SK-MEL-5 (cell line): ENCODE measurements at places on chromosomes 1 and 21. TPM values are rescaled to one million over a fixed set of nuclear protein-coding genes. Genes with fewer than 3 reads are reported as not detected.

HDGF gene
- total RNA-seq, result 189 and 191 TPM in 2 replicates

ZFP69 gene
- 4.0 and 5.7 TPM in 2 replicates for total RNA-seq

CAPN2 gene
- 75.9 and 76.0 TPM in 2 replicates for total RNA-seq

CHIT1 gene
- total RNA-seq, result not detected in 2 replicates

GJB5 gene
- total RNA-seq, result not detected in 2 replicates

AADACL3 gene
- not detected in 2 replicates for total RNA-seq

DNA sequence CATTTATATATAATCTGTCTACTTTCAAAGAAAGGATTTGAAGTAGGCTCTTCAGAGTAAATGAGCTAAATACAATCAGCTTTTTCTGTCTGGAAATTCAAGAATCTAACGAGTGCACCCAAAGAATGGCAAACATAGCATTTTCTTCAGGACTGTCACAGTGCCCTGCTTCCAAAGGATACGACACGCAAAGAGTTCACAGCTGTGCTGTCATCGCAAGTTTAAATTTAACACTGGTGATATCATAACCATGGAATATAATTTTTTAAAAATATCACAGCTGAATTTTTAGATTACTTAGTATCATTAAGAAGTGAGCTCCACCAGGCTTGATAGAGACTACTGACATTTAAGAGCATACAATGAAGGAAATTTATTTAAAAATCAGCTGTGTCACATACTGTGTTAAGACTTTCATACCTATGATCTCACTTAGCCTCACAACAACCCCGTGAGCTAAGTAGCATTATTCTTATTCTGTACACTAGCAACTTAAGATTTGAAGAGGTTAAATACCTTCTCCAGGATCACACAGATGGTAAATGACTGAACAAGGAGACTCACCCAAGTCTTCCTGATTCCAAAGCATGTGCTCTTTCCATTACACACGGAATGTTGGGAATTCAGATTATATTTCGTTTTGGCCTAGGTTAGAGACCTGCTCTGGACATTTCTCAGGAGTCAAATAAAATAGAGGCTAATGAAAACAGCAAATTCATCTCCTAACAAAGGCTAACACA, 46.2 kb upstream of the PRRX1 start:
- DNase-seq, result no peak

GRCh38 chr1:93113127-93113526, 34.0 kb downstream of the MTF2 start:
- DNase-seq, result no peak

DNA sequence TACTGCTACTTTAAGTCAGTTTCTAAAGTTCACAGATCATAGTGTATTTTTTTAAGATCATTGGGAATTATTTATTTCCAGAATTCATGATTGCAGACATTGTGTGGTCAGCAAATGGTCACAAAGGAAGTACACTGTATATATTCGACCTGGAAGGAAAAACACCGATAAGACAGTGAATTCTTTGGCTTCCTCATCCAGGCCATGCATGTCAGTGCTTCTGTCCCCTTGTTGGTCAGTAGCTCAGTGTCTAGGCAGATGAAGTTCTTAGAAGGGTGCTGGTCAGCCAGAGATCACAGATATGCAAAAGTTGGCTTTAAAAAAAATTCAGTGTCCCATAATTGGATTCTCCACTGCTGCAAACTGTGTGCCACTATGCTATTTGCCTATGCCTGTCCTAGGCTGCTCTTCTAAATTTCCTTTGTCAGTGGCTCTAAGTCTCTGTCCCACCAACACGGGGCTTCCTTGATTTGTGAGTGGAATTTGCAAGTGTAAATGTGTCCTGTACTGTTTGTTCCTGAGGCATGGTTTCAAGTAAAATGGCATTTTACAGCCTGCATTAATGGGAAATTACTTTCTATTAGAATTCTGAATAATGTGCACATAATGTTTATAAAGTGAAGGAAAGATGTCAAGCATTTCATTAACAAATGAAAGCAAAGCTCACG, 12.0 kb upstream of the VAMP4 start:
- DNase-seq, result no peak

DNA sequence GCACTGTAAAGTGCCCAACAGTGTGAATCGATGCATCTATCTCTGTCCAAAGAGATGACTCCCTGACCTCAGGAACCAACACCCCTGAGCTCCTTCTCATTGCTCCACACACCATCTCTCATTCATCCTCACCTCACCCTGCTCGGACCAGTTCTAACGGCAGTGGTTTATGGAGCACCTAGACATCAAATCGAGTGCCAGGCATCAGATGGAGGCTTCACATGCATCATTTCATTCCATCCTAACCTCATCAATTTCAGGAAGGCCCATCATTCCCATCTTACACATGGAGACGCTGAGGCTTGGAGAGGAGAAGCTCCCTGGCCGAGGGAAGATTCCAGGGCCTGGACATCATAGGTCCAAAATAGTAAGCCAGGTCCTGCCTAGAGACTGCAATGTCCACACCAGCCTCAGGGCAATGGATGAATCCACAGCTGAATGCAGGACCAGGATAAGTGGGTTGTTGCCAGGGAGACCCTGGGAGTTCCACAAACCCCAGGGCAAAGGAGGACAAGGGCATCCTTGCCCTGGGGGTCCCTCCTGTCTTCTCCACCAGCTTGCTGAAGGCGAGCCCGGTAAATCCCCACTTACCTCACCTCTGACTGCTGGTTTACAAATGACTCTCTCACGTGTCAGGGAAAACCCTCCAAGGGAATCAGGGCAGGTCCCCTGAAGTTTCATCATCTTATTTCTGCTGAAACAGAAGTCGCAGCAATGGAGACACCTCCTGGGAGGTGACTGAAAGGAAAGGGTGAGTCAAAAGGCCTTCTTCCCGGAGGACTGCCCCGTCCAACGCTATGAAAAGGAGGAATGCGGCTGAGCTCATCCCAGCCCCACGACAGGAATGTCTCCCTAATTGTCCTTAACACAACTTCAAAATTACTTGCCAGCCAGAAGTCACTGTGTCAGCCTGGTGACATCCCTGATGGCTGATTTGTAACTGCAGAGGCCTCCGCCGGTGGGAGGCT, 9.0 kb upstream of the IFFO2 start:
- no peak for DNase-seq

- DNase-seq, result no peak
Measured at GRCh38 chr1:147238053-147238902, 4.2 kb upstream of the CHD1L start.

GRCh38 chr1:188427642-188428041, 1598.9 kb downstream of the PLA2G4A start:
- DNase-seq, result no peak

DNA sequence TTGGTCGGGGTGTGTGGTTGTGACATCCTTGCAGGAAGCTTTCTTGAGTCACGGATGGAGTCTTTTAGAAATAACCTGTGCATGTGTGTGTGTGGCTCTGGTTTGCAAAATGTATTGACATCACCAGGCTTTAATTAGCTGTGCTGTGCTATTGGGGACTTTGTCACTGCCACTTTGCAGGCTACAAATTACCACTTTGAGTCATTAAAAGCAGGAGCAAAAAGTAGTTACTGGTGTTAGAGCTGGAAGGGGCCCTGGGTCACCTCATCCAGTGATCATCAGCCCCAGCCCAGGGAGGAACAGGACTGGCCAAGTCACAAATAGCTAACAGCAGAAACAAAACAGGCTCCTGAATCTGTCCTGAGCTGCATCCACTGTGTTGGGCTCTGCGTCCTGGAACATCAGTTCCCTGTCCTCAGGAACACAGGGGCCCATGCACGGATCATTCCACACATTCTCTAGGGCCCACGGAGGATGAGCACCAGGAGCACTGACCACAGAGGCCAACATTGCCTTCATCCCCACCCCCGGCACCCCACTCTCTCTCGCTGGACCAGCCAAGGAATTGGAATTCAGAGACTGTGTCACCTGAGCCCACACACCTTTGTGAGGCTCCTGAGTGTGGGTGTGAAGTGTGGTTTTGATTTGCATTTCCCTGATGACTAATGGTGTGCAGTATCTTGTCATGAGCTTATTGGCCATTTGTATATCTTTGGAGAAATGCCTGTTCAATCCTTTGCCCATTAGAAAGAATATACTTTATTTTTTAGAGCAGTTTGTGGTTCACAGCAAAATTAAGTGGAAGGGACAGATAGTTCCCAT, 280.1 kb upstream of the C1orf174 start:
- DNase-seq, result no peak

- DNase-seq, result no peak
Measured at GRCh38 chr1:115218699-115219098, 119.3 kb downstream of the NGF start.

DNA sequence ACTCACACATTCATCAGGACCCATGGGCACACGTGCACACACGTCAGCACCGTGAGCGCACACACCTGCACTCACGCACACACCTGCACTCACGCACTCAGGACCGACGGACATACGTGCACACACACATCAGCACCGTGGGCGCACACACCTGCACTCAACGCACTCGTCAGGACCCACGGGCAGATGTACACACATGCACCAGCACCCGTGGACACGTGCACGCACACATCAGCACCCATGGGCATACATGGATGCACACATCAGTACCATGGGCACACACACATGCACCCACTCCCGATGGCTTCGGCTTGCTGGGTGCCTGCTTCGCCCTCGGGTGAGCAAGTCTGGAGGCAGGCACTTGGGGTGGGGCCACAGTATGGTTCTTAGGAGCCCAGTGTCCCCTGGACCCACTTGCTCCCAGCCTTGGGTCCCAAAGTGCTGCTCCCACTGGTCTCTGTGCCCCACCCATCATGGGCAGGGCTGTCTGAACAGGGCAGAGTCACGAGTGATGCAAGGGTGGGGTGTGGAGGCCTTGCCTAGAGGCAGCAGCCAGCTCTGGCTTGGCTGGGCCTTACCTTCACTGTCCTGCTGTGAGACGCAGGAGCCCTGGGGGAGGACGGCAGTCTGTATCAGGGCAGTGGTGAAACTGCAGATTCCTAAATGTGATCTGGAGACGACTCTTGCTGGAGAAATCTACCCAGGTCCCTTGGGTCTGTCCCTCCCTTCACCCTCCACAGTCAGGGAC, 49.8 kb downstream of the SKI start:
- DNase-seq, result no peak

GRCh38 chr1:89810880-89811279, 10.0 kb upstream of the LRRC8D start:
- DNase-seq, result peak; percentile 41

DNA sequence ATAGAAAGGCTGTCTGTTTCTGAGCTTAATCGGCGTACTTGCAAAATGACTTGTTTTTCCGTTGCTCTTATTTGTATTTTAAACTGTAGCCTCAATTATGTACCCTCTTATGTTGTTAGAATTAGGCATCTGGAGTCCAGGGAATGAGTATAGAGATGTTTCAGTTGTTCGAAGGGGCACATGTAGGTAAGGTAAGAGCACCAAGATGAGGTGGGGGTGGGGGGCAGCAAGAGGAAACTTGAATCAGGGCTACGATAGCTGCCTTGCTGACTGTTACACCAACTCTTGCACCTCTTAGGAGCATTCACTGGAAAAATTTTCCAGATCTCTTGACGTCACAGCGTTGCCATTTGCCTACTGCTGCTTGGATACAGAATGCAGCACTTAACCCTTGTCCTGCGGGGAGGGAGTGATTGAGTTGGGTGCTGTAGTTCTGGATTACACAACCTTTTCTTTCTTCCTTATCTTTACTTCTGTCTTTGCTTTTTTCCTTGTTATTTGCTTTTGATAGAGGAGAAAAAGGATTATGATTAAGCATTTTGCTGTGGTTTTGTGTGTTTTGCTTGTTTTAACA, 3.2 kb downstream of the ATP1B1 start:
- DNase-seq, result peak; percentile 54

- DNase-seq, result no peak
Measured at GRCh38 chr1:53633073-53633704, 105.8 kb downstream of the GLIS1 start.

DNA sequence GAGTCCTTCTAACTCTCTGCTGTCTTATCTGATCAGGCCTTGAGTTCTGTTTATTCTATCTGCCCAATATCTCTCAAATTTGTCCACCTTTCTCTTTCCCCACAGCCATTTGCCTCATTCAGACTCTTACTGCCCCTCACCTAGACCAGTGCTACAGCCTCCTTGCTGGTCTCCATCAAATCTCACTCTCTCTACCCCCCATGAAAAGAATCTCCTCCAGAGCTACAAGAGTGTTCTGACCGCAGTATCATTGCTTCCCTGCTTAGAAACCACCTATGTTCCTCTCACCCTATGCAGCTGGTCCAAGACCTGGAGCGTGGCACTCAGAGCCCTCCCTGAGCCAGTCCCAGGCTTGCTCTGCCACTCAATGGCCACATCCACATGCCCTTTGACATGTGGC, 231.0 kb upstream of the JUN start:
- DNase-seq, result no peak
